CD4-positive, CD25-positive, alpha-beta regulatory T cell (primary cell): ENCODE measurements at places on chromosomes 7 and 10. TPM values are rescaled to one million over a fixed set of nuclear protein-coding genes. Genes with fewer than 3 reads are reported as not detected.

FFAR4 gene
- not detected for polyA plus RNA-seq

CPXM2 gene
- polyA plus RNA-seq: not detected

AZGP1 gene
- polyA plus RNA-seq: not detected

NUPR2 gene
- polyA plus RNA-seq: not detected

TDRD1 gene
- polyA plus RNA-seq: 0.25 TPM

FOXP2 gene
- not detected for polyA plus RNA-seq

- DNase-seq: no peak
These were observed 195.6 kb downstream of the KIAA1217 start for GRCh38 chr10:24404567-24404966.

- no peak for DNase-seq
These were observed 64.6 kb downstream of the HGF start for GRCh38 chr7:81705206-81705605.

DNA sequence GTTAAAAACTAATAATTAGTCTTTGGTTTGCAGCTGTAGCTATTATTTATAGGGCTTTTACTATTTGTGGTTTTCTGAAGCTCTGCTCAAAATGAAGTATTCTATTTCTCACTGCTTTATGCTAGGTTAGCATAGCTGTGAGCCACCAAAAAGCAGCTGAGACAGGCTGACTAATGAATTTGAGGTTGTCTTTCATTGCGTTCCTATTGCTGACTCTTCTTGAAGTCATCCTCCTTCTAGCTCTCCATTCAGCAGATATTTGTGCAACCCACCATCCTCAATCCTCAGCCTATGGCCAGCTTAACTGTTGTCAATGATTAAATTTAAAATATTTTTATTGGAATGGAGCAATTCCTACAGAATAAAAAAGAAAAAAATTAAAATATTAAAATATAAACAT lies 2.1 kb upstream of the RALA start:
- DNase-seq: no peak

DNA sequence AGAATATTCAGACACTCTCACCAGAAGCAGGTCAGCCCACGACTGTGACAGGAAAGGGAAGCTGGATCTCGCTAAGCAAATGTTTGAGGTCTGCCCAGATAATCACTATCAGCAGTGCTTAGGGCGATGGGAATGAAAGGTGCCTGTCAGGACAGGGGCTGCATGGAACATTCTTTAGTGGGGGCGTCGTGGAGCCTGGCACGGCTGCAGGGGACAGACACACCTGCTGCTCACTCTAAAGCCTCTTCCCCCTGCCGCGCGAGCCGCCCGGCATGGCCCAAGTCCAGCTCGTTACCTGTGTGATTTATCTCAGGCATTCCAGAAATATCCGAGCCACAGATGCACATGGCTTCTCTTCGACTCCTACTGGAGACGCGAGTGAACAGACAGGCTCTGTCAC lies 235.5 kb downstream of the GLRX3 start:
- DNase-seq: no peak

- DNase-seq: no peak
These were observed 895 bp downstream of the VSTM2A start for GRCh38 chr7:54543051-54543488.

GRCh38 chr10:125795128-125795527 lies 19.5 kb upstream of the MMP21 start:
- DNase-seq: no peak

DNA sequence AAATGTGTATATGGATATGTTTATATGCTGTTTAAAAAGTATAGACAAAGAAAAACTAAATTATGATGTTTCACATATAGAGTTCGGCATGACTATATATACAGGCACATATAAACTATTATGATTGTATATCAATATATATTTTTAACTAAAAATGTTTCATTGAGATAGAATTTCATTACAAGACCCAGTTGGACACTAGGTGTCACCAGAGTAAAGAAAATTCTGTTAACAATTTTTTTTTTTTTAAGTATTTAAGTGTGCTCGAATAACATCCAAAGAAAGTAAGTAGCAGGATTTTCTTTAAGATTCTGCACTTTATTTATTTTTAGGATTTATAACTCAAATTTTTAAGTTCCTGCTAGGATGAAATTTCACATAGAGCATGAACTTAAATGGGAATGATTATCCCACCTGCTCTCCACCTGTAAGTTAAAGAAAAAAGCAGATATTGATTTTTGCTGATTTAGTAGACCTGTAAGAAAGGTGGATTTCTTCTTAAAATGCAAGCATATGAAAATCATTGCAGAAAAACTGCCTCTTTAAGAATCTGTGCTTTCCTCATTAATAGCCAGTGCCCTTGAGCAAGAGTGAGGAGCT lies 961.5 kb downstream of the PCDH15 start:
- no peak for DNase-seq

- no peak for DNase-seq
These were observed 312.6 kb downstream of the IPMK start for GRCh38 chr10:57955076-57955475.

DNA sequence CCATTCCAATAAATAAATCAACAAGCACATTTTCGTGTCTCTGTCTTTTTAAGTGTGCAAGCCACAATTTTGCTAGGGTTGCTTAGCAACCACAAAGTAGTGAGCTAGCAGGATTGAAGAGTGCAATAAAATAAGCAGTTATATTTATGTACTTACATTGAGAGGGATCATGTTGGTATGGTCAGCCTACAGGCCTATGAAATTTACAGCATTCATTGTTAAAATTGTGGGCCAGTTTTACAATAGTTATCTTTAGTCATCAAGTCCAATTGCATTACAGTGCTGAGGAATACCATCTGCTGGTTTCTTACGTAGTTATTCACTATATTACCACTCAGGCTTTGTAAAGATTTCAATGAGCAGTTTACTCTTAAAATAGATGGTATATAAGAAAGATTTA lies 192.5 kb upstream of the POT1 start:
- no peak for DNase-seq

- no peak for DNase-seq
These were observed 1141.2 kb downstream of the SORCS1 start for GRCh38 chr10:106023329-106023728.

DNA sequence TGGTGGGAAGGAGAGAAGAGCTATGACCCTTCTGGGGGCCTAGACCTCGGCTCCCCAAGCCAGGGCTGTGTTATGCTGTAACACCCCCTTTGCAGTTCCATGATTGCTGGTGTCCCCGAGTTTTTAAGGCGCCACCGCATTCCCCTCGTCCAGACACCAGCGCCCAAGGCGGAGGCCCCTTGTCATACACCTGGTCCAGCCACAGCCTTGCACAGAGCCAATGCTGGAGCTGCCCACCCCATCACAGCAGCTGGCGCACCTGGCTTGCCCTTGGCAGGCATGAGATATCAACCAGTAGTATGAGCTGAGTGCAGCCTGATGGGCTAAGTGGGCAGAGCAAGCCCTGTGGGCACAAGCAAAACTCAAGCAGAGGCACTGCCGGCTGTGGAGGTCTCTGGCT lies 209.4 kb downstream of the SORCS1 start:
- no peak for DNase-seq

DNA sequence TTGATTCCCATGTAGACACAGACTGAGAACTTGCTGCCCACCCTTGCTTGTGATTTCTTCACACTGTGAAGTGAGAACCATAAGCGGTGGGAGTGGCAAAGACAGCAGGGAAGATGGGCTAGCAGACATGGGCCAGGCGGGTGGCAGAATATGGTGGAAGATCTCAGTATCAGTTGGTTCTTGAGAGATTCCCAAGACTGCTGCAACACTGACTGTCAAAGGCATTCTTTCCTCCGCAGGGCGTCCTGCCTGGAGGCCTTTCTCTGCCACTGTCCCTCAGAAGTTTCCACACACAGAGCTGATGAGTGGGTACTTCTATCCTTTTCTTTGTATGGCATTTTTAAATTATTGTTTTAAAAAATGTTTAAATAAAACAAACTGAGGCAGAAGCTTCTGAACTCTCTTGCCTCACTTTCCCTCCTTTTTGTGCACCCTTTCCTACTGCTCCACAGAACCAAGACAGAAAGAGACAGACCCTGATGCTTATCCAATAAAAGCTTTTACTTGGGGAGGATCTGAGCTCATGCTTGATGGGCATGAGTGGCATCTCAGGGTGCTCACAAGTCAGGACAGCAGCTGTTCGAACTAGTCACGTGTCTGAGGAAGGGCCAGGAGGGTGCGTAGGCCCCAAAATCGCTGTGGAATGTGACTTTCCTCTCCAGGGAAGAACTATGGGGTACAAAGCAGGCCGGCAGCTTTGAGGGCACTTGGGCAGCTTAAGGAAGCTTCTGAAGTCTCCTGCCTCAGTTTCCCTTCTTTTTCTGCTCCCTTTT lies 104.7 kb upstream of the PCGF5 start:
- DNase-seq: no peak

GRCh38 chr7:132575982-132576720 lies at the start of gene PLXNA4:
Gene PLXNA4, minus strand, starts transcription at chr7:132576470. Its CDS starts 67,777 bp downstream, at chr7:132508693.
- DNase-seq: no peak

GRCh38 chr10:51743146-51743545 lies 43.8 kb upstream of the CSTF2T start:
- no peak for DNase-seq

GRCh38 chr7:93055543-93056107 lies 62.2 kb downstream of the SAMD9 start:
- peak; percentile 51 for DNase-seq

GRCh38 chr10:69574571-69574978 lies 1.4 kb upstream of the NEUROG3 start:
- no peak for DNase-seq

DNA sequence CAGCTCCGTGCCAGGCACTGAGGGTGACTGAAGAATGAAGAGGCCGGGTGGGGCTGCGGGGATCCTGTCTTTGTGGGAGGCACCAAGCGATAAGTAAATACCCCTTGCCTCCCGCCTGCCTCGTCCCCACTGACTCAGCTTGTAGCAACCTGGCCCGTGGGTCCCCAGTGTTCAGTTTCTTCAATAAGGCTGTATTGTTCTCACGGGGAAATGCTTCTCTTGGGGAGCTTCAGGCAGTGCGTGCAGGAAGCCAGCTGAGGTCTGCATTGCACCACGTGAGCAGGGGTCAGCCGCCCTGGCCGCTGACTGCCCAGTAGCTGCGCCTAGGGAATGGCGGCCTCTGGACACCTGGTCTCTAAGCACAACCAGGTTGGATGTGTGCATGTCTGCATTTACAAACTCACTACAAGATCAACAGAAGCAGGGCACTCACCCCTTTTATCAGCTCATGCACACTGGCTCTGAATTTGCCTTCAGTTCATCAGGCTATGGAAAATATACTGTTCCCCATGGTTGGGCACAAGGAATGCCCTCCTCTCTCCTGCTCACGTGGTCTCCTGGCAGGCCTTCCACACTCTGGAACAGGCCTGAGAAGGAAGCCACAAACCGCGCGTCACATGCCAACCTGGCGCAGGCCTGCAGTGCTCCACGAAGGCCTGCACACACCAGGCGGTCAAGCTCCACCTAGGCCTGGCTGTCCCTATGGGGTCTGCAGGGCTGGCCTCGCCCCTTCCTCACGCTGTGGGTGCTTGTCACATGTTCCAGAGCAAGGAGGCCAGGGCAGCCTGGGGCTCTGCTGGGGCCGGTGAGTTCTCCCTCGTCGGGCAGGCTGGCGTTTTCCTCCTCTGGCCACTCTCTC lies 135.7 kb upstream of the RNF32 start:
- DNase-seq: no peak
